GDM1 (cell line): ENCODE measurements at places on chromosomes 2 and 18.

GRCh38 chr2:132811148-132811915 lies 141.3 kb upstream of the LYPD1 start:
- no peak for DNase-seq

DNA sequence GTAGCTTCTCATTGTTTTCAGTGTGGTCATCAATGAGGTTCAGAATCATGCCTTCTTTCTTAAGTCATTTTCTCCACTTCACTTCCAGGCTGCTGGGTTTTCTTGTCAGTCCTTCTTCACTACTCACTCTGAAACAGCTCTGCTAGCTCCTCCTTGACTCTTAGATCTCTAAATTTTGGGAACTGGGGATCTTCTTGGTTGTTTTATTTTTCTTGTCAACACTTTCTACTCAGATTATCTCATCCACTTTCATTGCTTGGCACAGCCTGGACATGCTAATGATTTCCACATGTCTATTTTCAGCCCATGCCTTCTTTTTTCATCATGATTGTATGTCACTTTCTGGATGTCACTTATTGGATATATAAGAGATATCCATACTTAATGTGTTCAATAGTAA lies 517.8 kb upstream of the DSEL start:
- DNase-seq: no peak

- DNase-seq: no peak
Observed at GRCh38 chr2:147789720-147790119, 55.1 kb upstream of the ACVR2A start.

- DNase-seq: no peak
Observed at GRCh38 chr2:6926071-6926732, 9.0 kb downstream of the RNF144A start.

GRCh38 chr2:202307690-202308089 lies 42.1 kb downstream of the NOP58 start:
- no peak for DNase-seq

DNA sequence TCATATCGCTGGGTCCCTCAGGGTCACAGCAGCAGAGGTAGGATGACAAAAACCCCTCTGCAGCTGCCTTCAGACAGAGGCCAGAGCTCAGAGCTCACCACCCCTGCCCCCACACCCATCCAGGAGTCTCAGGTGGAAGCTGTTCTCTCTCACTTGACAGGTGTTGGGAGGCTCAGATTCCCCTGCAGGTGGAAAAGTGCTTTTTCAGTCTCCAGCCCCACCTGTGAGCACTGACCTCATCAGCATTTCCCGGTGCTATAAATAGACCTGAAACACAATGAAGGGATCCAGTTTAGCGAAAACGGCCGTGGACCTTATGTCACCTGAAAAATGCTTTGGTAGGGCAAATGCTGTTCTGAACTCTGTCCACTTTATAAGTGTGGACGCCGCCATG lies 254.9 kb downstream of the NDUFA10 start:
- DNase-seq: no peak

- no peak for DNase-seq
Observed at GRCh38 chr2:8089596-8089995, 592.3 kb upstream of the ID2 start.

GRCh38 chr2:175180701-175181103 lies 808 bp downstream of the ATP5MC3 start:
- DNase-seq: peak; percentile 2

DNA sequence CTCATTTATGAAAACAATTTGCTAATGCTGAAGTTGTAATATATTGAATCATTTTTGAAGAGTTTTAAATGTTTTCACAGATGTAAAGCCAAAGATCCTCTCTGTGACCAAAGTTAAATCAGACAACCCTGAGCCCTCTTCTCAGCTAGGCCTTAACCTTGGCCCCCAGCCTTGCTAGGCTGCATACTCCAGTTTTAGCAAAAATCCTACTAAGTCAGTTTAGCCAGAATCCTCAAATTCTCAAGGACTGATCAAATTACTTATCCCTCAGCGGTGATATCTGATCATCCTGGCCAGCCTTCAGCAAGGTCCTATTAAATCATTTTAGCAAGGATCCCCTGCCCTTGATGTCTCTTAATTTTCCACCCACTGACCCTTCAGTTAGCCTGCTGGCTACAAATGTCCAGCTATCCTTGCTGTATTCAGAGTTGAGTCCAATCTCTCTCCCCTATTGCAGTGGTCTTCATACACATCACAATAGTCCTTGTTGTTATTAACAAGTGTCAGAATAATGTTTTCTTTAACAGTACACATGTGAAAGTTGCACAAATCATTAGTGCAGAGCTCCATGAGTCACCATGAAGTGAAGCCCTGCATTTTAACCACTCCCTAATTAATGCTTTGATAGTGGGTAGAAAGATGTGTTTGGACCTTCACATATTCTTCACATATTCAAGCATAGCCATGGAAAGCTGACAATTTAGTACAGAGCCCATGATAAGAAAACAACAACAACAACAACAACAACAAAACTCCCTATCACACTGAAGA lies 206.4 kb downstream of the NBAS start:
- no peak for DNase-seq

- DNase-seq: no peak
Observed at GRCh38 chr2:159096901-159097300, 128.5 kb downstream of the TANC1 start.

DNA sequence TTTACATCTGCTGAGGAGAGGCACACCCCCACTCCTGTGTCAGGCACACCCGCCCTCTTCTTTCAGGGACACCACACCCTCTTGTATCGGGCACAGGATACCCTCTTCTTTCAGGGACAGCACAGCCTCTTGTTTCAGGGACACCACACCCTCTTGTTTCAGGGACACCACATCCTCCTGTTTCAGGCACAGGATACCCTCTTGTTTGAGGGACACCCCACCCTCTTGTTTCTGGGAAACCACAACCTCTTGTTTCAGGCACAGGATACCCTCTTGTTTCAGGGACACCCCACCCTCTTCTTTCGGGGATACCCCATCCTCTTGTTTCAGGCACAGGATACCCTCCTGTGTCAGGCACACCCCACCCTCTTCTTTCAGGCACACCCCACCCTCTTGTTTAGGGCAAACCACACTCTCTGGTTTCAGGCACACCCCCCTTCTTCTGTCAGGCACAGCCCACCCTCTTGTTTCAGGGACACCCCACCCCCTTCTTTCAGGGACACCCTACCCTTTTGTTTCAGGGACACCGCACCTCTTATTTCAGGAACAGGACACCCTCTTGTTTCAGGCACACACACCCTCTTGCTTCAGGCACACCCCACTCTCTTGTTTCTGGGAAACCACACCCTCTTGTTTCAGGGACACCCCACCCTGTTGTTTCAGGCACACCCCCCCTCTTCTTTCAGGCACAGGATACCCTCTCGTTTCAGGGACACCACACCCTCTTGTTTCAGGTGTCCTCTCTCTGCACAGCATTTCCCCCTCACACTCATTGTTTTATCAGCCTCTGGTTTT lies 96.2 kb downstream of the TPO start:
- DNase-seq: no peak

GRCh38 chr18:48803518-48803917 lies 147.2 kb downstream of the SMAD7 start:
- no peak for DNase-seq

GRCh38 chr2:43293744-43294695 lies 67.6 kb upstream of the ZFP36L2 start:
- peak; percentile 37 for DNase-seq

GRCh38 chr2:233711312-233712008 lies 1.2 kb upstream of the UGT1A5 start:
- peak; percentile 7 for DNase-seq

GRCh38 chr18:22999212-22999611 lies 66.1 kb downstream of the RBBP8 start:
- no peak for DNase-seq

GRCh38 chr2:113972766-113973165 lies 82.9 kb downstream of the ACTR3 start:
- no peak for DNase-seq

DNA sequence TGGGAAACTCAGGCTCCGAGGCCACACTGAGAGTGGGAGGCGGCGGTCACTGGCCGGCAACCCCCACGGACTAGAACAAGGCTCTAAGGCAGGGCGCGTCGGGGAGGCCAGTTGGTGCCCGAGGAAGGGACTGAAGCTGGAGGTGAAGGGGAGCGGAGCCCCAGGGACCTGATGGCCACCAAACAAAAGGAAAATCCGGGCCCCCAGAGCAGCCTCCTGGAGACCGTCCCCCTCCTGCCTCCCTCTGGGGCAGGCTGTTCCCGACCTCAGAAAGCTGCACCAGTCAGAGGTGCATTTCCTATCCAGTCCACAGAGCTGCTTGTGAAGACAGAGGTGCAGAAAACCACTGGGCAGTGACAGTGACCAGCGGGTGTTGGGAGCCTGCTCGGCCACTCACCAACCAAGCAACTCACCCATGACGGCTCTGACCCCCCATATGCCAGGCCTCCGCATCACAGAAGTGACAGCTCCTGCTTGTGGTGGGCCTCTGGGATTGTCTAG lies 172.7 kb downstream of the TWIST2 start:
- DNase-seq: no peak

DNA sequence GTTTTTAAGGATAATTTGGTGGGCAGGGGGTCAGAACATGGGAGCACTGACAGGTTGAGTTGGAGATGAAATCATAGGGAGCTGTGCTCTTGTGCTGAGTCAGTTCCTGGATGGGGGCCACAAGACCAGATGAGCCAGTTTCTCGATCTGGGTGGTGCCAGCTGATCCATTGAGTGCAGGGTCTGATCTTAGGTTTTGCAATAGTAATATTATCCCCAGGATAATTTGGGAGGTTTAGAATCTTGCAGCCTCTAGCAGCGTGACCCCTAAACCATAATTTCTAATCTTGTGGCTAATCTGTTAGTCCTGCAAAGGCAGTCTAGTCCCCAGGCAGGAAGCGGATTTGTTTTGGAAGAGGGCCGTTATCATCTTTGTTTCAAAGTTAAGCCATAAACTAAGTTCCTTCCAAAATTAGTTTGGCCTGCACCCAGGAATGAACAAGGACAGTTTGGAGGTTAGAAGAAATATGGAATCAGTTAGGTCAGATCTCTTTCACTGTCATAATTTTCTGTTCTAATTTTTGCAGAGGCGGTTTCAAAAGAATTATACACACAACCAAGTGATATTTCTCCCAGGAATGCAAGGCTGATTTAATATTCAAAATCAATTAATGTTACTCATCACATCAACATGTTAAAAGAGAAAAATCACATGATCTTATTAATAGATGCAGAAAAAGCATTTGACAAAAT lies 23.0 kb downstream of the DBI start:
- no peak for DNase-seq

DNA sequence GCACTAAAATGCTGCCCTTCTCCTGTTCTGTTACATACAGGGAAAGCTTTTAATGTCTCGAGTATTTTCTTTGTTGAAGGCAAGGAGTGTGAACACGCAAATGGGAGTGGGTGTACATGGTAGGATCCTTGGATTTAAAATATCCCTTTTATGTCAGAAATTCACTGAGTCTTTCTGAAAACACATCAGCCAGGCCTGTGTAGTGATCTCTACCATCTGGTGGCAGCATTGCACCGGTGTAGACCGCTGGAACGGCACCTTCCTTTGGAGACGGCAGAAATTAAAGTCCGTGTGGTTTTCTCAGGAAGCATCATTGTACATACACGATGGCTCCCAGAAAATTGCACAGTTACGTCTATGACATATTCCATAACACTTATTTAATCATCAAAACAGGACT lies 515.8 kb downstream of the GALR1 start:
- peak; percentile 13 for DNase-seq

GRCh38 chr2:73239776-73240175 lies 5.7 kb downstream of the CCT7 start:
- no peak for DNase-seq

DNA sequence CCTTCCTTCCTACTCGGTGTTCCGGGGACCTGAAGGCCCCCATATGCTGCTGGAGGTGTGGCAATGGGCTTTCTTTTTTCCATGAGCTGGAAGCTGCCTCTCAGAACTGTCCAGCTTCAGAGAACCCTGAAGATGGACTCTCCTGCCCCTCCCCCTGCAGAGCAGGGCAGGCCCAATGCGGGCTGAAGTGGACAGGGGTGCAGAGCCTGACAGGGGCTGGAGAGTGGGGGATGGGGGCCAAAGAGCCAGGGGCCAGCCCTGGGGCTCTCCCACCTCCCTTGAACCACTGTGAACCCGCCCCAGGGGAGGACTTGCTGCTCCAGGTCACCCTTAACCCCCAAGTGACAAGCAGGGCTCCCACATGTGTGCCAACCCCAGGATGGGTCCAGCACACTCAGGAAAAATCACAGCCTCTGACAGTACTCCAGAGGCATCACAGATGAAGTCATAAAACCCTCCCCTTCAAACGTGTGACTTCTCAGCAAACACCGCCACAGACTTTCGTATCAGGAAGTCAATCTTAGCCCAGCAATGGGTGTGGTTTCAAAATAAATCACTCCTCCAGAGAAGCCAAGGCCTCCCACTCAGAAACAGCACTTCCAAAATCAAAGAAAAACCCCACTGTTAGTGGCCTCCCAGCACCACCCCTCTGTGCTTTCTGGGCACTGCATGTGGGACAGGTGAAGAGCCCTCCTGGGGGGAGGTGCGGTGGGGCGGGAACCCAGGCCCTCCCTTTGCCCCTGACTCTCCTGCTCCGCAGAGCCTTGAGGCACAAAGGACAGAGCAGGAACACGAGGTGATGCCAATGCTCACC lies 135.8 kb downstream of the HDAC4 start:
- DNase-seq: no peak

GRCh38 chr2:95024371-95024770 lies 1.1 kb upstream of the MAL start:
- DNase-seq: no peak

DNA sequence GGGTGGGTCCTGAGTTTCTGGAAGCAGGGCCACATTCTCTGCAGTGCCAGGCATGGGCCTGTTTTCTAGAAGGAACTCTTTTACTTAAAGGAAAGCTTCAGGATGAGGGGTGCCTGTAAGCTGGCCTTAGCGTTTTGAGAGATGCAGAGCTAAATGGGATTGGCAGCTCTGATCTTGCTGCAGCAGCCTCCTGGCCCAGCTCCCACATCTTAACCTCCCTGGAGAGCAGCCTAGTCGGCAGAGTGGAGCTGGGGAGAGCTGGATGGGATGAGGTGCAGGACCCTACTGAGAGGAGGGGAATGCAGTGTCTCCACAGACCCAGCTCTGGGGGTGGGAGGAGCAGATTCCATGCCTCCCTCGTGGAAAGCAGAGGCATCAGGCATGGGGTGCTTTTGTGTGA lies 52.0 kb downstream of the TMEM17 start:
- DNase-seq: no peak

GRCh38 chr2:11665510-11666362 lies 4.3 kb downstream of the NTSR2 start:
- DNase-seq: no peak

- DNase-seq: no peak
Observed at GRCh38 chr18:499776-500631, 497 bp downstream of the COLEC12 start.
